ENCODE measurements at places on chromosomes 5 and 9.

- no peak for DNase-seq
Observed at GRCh38 chr5:172939071-172939470, 20.2 kb upstream of the RPL26L1 start.

DNA sequence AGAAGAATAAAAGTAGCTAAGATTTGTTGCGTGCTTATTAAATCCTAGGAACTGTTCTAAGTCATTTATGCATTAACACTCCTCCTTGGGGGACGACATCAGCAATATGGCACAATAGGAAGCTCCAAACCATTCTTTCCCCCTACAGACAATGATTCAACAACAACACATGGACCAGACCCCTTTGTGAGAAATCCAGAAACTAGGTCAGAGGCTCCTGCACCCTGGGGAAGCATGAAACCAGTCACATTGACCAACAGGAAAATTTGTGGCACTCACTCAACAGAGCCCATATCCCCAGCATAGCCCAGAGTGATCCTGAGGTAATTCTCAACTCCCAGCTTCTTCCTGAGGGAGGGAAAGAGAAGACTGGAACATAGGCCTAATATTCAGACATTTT lies 294.4 kb downstream of the HINT1 start:
- no peak for DNase-seq

GRCh38 chr5:102596951-102597350 lies 98.2 kb upstream of the SLCO6A1 start:
- no peak for DNase-seq

DNA sequence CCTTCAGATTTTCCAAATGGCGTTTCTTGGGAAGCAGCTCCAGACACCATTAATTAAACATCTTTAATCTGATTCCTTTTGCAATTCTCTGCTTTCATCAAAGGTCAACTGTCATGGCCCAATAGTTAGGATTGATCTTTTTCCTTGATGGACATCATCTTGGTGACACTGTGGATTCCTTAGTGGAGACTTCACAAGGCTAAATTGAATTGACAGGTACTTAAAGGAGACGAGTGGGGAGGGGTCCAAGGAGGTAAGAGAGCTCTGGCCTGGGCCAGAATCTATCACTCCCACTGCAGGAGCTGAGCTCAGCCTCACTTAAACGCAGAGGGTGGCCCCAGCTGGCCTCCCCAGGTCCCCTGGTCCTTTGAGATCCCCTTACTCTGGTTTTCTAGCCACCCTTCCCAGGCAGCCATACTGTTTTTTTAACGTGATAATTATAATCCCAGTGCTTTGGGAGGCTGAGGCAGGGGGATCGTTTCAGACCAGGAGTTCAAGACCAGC lies 9.9 kb upstream of the HMCN2 start:
- DNase-seq: no peak

GRCh38 chr9:6239048-6239461 lies 23.4 kb downstream of the IL33 start:
- DNase-seq: no peak

DNA sequence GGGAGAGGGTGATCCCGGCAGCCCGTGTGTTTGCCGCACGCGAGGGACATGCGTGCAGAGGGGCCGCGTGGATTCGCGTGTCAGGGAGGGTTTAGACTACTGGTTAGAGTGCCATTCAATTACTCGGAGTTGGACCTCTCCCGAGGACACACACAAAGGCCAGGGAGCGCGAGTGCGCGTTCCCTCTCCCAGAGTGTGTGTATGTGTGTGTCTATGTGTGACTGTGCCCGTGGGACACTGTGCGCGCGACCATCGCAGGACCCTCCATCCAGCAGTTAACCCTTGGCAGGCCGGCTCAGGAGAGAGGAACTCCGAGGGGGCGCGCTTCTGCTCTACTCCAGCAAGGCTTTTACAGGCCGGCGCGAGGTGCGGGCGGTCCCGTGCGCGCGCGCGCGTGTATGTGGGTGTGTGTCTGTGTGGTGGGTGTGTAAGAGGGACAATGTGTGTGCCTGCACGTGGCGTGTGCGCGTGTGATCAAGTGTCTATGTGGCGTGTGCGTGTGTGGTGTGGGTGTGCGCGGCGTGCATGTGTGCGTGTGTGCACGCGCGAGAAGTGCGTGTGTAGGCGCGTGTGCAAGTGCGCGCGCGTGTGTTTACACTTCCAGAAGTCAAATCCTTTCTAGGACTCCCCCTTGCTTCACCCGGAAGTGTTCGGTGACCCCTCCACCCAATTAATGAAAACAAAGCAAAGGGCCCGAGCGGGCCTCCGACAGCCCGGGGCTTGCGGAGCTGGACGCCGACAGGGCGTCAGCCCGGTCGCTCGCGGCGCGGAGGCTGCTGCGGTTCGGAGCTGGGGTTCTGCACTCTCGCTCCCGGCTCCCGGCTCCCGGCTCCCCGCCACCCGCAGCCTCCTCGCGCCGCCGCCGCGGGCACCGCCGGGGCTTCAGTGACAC lies 75.3 kb upstream of the TBCA start:
- DNase-seq: peak; percentile 38

GRCh38 chr5:3392306-3392939 lies 203.2 kb upstream of the IRX1 start:
- no peak for DNase-seq

DNA sequence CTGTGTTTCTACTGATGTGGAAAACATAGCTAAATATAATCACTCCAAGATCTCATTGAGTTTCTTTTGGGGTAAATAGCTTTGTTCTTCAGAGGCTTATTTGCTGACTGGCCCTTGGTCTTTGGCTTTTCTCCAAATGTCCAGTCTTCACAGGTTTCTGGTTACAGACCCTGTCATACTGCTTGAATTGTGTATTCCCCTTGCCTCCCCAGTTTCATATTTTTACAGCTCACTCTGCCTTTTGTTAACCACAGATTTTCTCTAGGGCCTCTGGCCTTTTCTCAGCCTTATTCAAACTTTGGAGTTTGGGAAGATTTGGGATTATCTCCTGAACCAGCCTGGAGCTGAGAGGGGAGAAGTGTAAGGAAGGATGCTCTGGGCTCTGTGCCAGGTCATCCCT lies 23.9 kb downstream of the ISOC1 start:
- DNase-seq: no peak

- no peak for DNase-seq
Observed at GRCh38 chr5:1207555-1207954, 6.2 kb downstream of the SLC6A19 start.

GRCh38 chr9:124040935-124041816 lies 29.6 kb downstream of the LHX2 start:
- no peak for DNase-seq

DNA sequence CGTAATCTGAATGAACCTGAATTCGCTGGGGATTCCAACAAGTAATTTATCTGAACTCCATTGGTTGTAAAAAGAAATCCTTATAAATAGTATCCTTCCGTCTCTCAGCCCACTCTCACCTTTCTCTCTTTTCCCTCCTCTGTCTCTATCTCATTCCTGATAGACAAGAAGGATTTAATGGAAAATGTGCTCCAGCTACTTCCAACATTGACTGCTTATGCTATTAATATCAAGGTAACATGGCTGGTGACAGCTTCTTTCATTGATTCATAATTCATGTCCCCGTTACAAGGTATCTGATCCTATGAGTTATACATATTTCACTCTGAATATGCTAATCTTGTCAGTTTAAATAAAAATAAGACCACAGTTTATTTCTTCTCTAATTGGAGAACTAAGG lies 326.8 kb downstream of the RASEF start:
- DNase-seq: no peak

DNA sequence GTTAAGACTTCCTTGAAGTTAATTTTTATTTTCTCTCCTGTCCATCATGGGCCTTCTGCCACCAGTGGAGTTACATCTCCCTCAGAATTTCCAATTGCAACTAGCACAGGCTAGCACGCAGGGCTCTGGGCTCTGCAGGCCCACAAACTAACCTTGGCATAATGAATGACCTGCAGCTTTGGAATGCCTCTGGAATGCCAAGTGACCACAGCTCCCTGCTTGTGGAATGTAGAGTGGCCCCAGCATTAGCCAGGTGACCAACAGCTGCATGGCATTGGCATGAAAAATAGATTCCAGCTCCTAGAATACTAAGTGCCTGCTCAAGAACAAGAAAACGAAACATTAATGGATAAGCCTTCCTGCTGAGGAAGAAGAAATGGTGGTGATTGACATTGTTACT lies 726.1 kb downstream of the BRINP1 start:
- DNase-seq: no peak

GRCh38 chr5:171871711-171872110 lies 86.1 kb downstream of the SMIM23 start:
- no peak for DNase-seq

GRCh38 chr5:132074091-132074771 lies 642 bp downstream of the CSF2 start:
- DNase-seq: no peak

GRCh38 chr5:122067390-122067789 lies 10.7 kb downstream of the LOX start:
- DNase-seq: no peak

- DNase-seq: no peak
Observed at GRCh38 chr5:14408969-14409586, 172.5 kb upstream of the OTULINL start.

DNA sequence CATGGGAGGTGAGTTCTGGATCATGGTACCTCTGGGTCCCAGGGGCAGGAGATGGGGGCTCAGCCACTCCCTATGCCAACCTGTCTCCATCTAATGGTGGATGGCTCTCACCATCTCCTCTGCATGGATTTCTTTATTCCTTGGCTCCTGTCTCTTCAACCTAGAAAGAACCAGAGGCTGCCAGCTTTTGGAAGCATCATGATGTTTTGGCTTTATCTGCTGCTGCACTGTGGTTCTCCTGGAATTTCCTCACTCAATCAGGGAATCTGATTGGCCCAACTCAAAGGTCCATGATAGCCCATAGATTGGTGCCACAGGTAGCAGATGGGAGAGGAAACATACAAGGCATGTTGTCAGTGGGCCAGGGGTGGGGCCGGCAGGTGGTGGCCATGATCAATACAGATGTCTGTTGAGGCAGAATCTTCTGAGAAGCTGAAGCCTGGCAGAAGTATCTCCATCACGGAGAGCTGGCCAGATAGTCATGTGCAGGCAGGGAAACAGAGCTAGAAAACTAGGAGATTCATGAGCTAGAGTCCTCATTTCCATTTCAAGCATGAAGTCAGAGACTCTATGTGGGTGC lies 158.2 kb downstream of the MACROH2A1 start:
- DNase-seq: no peak

DNA sequence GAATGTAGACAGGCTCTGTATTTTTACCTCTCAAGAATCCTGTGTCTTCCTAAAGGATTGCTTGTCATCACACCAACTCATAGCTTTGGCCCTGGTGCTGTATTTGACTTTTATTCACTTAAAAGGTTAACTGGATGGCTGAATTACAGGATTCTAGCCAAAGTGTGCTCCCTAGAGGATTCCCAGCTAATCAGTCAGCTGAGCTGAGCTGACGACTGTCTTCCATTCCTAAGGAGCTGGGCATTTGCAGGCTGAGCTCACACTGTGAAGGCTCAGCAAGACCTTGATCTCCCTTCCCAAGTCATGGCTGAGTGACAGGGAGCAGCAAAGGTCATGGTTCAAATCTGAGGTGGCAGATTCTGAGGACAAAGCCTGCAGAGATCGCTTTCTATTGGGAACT lies 59.0 kb upstream of the PALM2AKAP2 start:
- DNase-seq: no peak

DNA sequence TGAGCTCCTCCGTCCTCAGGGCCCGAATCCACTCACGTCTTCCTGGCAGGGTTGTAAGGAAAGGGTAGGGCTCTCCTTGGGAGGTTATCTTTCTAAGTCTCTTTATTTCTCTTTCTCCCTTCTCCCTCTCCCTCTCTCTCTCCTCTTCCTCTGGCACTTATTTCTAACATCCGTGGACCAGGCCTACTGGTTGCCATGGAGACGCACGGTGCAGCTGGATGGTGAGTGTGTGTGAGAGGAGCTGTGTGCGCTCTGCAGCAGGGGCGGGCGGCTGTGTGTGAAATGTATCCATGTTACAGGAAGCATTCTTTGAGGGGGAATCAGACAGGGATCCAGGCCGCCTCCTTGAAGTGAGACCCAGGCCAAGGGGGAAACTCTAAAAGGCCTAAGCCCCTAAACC lies 32.2 kb downstream of the PCDH1 start:
- DNase-seq: peak; percentile 36

GRCh38 chr5:154046486-154046885 lies 7.7 kb downstream of the MFAP3 start:
- peak; percentile 12 for DNase-seq

DNA sequence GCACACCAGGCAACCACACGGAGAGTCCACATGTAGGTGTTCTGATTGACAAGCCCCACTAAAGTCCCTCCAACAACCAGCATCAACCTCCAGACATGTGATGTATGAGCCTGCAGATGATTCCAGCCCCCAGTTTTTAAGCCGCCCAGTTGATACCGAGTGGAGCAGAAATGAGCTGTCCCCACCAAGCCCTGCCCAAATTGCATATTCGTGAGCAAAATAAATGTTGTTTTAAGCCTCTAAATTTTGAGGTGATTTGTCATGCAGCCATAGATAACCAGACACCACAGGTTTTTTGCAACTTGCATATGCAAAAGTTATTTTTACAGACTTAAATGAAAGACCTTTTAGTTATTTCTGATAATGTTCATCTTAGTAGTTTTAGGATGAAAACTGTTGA lies 187.7 kb downstream of the PIK3R1 start:
- DNase-seq: no peak

DNA sequence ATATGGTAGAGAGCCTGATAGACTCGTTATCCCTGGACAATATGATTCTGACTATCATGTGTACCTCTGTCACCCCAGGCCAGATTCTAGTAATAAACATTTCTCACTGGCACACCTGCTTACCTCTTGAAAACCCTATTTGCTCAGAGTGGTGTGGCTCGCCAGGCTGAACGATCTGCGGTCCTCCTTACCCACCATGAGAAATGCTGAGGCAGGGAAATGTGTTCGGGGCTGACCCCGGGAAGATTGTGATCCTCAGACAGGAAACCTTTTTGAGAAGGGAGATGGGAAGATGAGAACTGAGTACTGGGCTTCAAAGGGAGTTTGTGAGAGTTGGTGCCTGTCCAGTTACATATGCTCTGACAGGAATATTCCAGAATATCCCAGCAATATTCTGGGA lies 10.7 kb upstream of the PRXL2C start:
- no peak for DNase-seq

DNA sequence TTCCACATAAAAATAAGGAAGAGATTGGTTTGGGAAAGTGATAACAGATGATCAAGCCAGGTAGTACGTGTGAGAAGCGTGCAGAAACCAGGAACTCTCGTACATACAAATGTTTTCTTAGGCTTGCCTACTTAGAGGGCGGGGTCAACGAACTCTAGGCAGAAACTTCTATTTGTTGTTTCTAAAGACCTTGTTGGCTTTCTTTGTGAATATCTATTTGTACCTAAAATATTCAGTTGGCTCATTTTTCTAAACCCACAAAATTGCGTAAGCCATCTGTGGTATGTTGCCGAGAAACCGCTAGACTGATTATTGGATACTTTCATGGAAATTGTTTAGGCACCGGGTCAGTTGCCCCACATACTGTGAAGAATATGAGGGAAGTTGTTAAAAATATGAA lies 458.5 kb downstream of the MAT2B start:
- no peak for DNase-seq
